Activated naive CD4-positive, alpha-beta T cell treated with anti-CD3 and anti-CD28 coated beads, Interleukin-2, amount 10 ng/mL, durations not matched to agents 5 hours and 36 hours (primary cell): ENCODE measurements at places on chromosomes 11 and 22. TPM values are rescaled to one million over a fixed set of nuclear protein-coding genes. Genes with fewer than 3 reads are reported as not detected.

The DEUP1 gene
- not detected for total RNA-seq

The CCDC188 gene
- total RNA-seq = not detected

The OR8H1 gene
- total RNA-seq = not detected

The C11orf52 gene
- total RNA-seq = not detected

The FAU gene
- 1,282 TPM for total RNA-seq

The SPI1 gene
- not detected for total RNA-seq

The NAV2 gene
- total RNA-seq = 0.41 TPM

The TEAD1 gene
- 0.07 TPM for total RNA-seq

The GRAMD1B gene
- 30.1 TPM for total RNA-seq

The MPPED1 gene
- not detected for total RNA-seq

The MPZL3 gene
- total RNA-seq = 13.7 TPM

The TMEM86A gene
- total RNA-seq = 2.3 TPM

The EMID1 gene
- total RNA-seq = not detected

The ASPHD2 gene
- 8.6 TPM for total RNA-seq

The MPEG1 gene
- not detected for total RNA-seq

The FANCF gene
- 16.1 TPM for total RNA-seq

The RFPL1 gene
- total RNA-seq = not detected

The BID gene
- total RNA-seq = 42.1 TPM

The SMIM38 gene
- total RNA-seq = not detected

The RAB39A gene
- not detected for total RNA-seq

The IL18BP gene
- total RNA-seq = 13.3 TPM

The RCOR2 gene
- total RNA-seq = 0.30 TPM

The TMPRSS13 gene
- total RNA-seq = 2.0 TPM

The HSPA8 gene
- total RNA-seq = 1,804 TPM

The TMEM191B gene
- total RNA-seq = not detected

The ABCC8 gene
- total RNA-seq = 0.18 TPM

The ACCS gene
- 52.3 TPM for total RNA-seq

The UBQLNL gene
- 0.20 TPM for total RNA-seq

The C11orf42 gene
- not detected for total RNA-seq

The FAM111B gene
- total RNA-seq = 58.9 TPM

The CSKMT gene
- 12.8 TPM for total RNA-seq

The CCDC73 gene
- not detected for total RNA-seq

The MISFA gene
- 0.66 TPM for total RNA-seq

The GAL gene
- total RNA-seq = not detected

The TSSC4 gene
- 38.5 TPM for total RNA-seq

The LRRC10B gene
- not detected for total RNA-seq
